ENCODE measurements at places on chromosomes 4 and X. TPM values are rescaled to one million over a fixed set of nuclear protein-coding genes. Genes with fewer than 3 reads are reported as not detected.

SSX2 gene
- total RNA-seq: not detected

MAPK10 gene
- 4.0 TPM for total RNA-seq

ANOS1 gene
- 4.5 TPM for total RNA-seq

TCEAL5 gene
- total RNA-seq: 0.32 TPM

ATP1B4 gene
- total RNA-seq: not detected

NSG1 gene
- total RNA-seq: 6.8 TPM

KLF8 gene
- 3.2 TPM for total RNA-seq

DNA sequence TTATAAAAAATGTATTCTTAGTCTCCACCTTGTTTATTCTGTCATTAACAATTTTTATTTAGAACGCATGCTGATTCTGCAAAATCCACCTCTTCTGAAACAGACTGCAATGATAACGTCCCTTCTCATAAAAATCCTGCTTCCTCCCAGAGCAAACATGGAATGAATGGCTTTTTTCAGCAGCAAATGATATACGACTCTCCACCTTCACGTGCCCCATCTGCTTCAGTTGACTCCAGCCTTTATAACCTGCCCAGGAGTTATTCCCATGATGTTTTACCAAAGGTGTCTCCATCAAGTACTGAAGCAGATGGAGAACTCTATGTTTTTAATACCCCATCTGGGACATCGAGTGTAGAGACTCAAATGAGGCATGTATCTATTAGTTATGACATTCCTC is 75.6 kb upstream of the SMARCA5 start:
- no peak for DNase-seq

DNA sequence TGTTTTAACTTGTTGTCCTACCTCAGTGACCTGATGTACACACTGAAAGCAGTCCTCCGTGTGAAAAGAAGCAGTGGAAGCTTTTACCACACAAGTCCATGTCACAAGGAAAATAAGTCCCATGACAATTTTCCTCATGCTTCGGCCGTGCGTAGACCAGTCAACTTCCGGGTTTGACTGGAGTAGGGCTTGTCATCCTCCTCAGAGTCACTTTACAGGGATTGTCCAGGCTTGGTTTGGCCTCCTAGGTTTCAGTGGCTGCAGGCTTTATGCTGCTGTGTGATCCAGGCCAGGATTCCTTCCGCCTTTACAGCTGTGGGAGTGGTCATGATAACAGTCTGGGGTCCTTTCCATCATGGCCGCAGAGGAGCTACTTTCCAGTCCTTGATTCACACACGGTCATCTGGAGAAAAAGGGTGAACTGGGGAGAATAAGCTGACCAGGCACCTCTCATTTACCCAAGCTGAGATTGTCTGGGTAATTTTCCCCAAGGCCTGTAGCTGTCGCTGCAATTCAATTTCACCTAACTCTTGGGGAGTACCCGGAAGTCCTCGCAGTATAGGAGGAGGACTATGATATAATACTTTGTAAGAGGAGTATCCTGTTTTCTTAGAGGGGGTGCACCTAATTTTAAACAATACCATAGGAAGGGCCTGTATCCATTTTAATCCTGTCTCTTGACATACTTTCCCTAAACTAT is 206.1 kb upstream of the KLF8 start:
- DNase-seq: no peak

GRCh38 chrX:140701480-140701879 is 8.1 kb upstream of the LINC00632 start:
- no peak for DNase-seq

GRCh38 chrX:22032506-22032905 is 381 bp downstream of the PHEX start:
- no peak for DNase-seq

- peak; percentile 31 for DNase-seq
Measured at GRCh38 chr4:8316251-8316771, 46.8 kb downstream of the HTRA3 start.

- DNase-seq: no peak
Measured at GRCh38 chr4:53676402-53676871, 85.2 kb upstream of the LNX1 start.

DNA sequence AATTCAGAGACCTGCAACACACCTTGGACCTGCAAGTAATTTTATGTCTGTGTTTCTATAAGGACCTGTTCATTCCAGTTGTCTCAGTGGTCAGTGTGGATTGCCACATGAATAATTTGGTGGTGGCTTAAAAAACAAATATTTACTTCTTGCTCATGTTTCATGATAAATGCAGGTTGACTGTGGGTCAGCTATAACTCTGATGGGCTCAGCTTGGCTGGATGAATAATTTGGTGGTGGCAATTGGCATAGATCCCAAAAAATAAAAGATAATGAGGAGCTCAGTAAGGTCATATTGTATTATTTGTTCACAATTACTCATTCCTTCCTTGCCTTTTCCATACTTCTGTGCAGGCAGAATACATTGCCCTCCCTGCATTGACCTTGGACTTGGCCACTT is 18.9 kb upstream of the SCRG1 start:
- no peak for DNase-seq

GRCh38 chrX:130829526-130830515 is 73.2 kb downstream of the ENOX2 start:
- DNase-seq: no peak

DNA sequence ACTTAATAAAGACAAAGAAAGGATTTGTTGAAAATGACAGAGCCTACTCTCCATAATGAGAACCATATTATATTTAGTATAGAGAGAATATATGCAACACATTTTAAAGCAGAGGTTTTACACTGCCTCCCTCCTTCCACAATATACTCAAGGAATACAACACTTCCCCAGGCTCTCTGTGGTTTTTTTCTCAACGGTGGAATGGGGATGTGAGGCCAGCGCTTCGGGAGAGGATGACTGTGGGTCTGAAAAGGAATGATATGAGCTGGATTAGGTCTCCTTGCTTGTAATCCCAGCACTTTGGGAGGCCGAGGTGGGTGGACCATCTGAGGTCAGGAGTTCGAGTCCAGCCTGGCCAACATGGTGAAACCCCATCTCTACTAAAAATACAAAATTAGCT is 348.7 kb upstream of the KLF3 start:
- no peak for DNase-seq

DNA sequence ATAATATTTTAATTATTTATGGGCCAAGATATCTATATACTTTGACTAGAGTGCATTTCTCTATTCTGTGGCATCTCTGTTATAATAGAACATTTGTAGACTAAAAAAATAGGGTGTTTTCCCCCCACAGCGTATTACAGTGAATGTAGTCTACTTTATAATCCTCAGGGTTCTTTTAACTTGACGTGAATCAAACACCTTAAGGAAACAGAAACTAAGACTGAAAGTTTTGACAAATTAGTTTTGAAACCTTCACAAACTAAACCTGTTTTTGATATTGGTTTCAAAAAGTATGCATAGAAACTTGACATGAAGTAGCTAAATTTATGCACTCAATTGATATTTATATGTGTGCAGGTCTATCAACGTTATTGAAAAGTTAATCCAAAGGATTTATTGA is 1963.1 kb upstream of the TENM3 start:
- DNase-seq: no peak

DNA sequence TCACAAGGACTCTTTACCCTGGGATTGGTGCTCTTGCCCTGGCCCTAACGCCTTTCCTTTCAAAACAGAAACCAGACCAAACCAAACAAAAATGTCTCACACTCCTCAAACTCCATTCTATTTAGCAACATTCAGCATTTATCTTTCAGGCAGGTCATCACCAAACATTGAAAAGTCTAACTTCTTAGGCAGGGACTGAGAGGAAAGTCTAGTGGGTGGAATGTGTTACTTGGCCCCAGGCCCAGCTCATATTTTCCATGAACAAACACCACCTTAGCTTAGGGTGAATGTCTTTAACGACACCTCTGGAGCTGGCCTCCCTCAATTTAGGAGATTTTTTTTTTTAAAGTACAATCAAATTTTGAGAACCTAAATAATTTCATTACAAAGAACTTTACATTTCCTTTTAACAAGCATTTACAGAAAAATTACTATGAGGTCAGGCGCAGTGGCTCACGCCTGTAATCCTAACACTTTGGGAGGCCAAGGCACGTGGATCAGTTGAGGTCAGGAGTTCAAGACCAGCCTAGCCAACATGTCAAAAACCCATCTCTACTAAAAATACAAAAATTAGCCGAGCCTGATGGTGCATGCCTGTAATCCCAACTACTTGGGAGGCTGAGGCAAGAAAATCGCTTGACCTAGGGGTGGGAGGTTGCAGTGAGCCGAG is 10.2 kb upstream of the N4BP2 start:
- no peak for DNase-seq

GRCh38 chr4:95155759-95156451 is 392.9 kb downstream of the UNC5C start:
- no peak for DNase-seq

DNA sequence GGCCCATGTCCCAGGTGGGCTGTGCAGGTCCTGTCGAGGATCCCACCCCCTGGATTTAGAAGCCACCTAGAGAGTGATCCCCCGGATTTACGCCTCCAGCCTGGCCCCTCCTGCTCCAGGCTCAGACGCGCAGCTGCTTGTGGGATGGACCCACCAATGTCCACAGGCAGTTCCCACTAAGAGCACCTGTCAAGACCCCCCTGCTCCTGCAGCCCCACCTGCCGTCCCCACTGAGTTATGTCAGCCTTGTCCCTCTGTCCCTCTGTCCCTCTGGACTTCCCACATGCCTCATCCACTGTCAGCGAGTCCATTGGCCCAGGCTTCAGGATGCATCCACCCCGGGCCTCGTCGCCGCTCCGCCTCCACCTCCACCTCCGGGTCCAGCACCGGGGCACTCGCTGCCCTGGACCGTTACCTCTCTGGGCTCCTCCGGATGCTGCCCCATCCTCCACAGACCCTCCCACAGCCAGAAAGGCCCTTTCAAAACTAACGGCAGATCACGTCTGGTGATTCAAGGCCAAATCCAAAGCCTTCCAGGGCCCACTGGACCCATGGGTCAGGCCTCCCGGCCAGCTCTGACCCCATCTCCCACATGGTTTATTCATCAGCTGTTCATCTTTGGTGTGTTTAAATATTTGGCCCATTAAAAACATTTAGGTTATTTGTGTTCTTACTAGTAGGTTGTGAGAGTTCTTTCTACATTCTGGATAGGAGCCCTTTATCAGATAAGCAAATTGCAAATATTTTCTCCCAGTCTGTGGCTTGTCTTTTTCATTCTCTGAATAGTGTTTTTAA is 28.3 kb downstream of the HTRA3 start:
- peak; percentile 30 for DNase-seq

- no peak for DNase-seq
Measured at GRCh38 chr4:22857411-22857810, 164.7 kb downstream of the GBA3 start.

- no peak for DNase-seq
Measured at GRCh38 chr4:71466775-71467174, 128.0 kb downstream of the SLC4A4 start.
